RPMI8226 (cell line): ENCODE measurements at places on chromosomes 3 and 15.
A peak's percentile ranks its signal among the peaks of the same experiment; 100 is the strongest.

GRCh38 chr15:85711580-85712192 lies 83.0 kb downstream of the KLHL25 start:
- no peak for DNase-seq

DNA sequence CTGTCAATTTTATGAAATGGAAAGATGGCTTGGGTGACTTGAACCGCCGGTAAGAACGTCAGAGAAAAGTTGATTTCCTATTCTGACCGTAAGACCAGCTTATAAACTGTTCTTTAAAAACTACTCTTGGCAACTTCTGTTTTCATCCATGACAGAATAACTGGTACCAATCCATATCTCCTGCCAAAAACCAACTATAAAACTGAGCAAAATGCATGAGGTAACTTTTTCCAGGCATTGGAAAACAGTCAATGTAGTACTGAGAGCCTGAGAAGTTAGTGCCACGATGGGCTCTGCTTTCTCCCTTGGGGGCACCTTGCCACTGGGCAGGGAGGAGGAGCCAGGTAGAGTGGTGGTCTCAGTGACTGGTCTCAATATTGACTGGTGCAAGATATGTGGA lies 615.2 kb upstream of the TBL1XR1 start:
- no peak for DNase-seq

DNA sequence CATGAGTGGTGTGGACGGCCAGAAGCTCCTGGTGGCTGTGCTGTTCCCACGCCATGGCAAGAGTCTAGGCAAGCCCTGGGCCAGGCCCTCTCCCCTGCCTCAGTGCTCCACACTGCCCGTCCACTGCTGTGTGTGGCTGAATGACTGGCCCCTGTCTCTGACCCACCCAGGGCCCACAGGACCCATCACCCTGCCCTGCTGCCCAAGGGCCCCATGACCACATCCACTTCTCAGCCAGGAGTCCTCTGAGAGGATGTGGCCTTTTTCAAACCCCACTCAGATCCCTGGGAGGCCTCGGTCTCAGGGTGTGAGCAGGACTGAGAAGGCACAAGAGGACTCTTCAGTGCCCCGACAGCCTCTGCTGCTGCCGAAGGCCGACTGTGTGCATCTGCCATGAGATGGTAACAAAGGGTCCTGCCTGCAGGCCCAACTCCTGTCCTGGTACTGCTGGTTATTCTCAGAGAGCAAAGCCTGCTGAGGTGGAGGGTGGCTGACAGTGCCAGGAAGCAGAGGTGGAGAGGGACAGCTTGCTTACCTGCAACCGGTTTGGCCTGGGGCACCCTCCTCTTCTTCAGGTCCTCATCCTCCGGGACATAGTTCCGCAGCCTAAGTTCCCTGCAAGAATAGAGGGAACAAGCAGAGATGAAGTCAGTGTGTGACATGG lies 47.5 kb downstream of the PTH1R start:
- DNase-seq, result no peak

DNA sequence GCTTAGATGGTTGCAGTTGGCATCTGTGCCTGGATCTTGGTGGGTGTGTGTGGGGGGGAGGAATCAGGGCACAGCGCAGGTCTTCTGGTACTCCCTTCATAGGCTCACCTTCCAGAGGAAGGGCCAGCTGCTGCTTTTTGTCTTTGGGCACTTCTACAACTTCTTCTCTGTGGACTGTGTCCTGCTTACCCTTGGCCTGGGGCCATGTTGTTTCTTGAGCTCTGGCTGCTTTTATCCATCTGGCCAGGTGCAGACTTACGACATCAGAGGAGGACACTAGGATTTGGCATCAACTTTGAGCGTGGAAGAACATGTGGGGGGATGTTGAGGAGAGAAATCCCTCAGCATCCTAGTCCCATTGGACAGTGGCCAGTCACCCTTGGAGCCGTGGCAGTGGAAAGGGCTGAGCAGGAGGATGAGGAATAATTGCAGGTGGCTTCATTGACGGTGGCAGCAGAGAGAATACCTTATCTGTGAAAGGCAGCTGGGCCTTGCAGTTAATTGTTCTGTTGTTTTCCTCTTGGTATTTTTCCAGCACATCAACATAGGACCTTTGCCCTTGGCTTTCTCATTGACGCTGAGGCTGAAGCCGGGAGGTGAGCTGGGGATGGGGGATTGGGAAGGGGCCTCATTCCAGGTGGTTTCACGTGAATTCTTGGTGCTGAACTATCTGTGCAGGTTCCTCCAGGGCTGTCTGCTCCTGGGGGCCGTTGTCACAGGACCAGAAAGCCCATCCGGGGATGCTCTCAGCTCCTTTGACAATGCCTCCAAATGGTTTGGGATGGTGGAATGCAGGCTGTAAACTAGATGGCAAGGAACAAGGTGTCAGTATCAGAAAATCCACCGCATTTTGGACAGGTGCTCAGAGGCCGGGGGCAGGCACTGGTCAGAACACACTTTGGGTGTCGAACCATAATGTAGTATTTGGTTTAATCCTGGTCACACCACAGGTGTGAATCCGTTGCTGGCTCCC lies 9.7 kb downstream of the EPHB1 start:
- DNase-seq, result no peak

DNA sequence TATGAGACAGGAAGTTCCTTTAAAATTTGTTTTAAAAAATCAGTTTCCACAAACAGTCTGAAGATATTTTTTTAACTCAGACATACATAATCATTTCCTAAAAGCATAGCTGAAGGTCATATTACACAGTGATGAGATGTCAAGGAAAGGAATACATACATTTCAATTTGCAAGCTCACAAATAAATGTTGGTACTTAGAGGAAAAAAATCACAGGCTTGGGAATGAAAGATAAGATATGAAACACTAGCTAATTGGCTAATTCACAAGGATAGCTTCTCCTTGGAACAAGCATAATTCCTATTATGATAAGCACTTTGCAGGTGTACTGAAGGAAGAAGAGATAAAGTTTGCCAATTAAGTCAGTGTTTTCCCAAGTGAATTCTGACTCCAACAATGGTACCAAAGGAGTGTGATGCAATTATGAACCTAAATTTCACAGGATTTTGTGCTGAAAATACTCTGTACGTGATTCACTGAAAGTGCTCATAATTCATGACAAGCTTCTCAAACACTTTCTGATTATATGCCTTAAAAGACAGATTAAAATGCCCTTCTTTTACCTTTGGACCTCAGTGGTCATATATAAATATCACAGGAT lies 112.4 kb downstream of the FRMD5 start:
- no peak for DNase-seq

- no peak for DNase-seq
These were observed 38.0 kb downstream of the SMAD3 start for GRCh38 chr15:67103432-67103831.

DNA sequence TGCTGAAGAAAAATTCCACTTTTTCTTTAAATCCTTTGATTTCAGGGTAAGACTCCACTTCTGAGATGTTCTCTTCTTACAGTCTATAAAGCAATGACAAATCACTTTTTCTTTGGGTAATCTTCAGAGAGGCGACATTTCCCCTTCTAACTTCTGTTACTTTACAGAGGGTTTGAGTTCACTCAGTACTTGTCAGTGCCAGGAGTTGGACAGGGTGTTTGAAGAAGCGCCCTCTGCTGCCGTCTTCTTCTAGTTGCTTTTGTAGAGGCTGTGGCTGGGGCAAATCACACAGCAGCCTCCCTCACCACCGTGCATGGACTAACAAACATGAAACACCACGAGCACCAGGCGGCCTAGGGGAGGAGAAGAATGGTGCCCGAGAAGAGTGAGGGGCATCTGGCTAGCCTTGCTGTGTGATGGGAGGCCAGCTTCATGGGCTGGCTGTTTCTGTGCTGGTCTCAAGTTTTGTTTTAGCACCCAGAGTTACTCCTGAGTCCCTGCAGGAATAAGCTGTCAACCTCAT lies at the start of gene CD80:
Gene CD80, minus strand, starts transcription at position 174 of the 523 bp plus-strand sequence. CDS start 1,886 bp downstream, outside the sequence.
- peak; percentile 58 for DNase-seq

DNA sequence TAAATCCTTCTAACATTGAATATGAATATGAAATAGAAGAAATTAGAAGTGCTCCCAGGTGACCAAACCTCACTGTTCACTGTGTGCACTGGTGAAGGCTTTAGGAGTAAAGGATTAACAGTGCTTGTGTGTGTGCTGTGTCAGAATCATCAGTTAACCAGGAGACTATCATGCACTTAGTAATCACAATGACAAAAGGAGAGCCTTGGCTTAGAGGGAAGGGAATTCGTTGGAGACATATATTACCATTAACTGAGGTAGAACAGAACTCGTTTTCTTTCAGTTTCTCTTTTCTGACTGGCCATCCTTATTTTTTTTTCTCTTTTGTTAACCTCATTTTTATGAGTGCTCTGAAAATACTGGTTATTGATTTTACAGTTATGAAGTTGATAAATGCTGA lies 213.3 kb upstream of the GBE1 start:
- DNase-seq, result no peak

- no peak for DNase-seq
These were observed 4.1 kb upstream of the TBC1D23 start for GRCh38 chr3:100256731-100257151.

DNA sequence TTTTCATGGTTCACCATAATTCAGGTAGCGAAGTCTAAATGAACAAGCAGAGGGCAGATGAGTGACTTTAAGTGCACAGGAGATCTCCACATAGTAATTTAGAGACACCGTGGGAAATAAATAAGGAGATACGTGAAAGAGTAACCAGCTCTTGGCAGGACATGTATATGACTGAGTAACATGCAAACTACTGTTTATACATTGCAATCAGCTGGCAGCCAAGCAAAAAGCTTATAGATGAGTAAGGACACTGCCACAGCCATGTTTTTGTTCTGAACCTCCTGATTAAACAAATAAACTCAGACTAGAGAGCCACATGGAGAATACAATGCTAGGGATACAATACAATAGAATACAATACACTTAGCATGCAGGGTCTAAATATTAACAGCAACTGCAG lies 252.4 kb downstream of the FHIT start:
- no peak for DNase-seq

- no peak for DNase-seq
These were observed 311.5 kb downstream of the EDEM1 start for GRCh38 chr3:5498981-5499380.

DNA sequence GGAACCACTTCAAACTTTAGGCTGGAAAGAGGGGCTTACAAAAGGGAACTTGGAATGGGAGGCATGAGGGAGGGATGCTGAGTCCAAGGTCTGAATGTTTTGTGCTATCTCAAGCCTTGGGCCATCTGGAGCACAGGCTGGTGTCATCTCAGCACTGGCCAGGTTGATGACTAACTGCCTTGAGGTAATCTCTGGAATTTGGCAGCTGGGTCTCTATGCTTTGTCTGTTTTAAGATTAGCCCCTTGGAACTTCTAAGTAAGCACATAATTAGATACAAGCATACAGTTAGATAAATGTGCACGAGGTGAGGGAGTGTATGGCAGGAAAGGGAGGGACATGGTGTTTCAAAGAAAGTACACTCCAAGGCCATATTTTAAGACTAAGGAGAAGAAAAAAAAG lies 252.4 kb upstream of the CCDC54 start:
- peak; percentile 20 for DNase-seq

- DNase-seq, result no peak
These were observed 3.9 kb upstream of the RNU6-1 start for GRCh38 chr15:67843571-67844387.

GRCh38 chr3:41632700-41633099 lies 329.2 kb downstream of the ULK4 start:
- no peak for DNase-seq

DNA sequence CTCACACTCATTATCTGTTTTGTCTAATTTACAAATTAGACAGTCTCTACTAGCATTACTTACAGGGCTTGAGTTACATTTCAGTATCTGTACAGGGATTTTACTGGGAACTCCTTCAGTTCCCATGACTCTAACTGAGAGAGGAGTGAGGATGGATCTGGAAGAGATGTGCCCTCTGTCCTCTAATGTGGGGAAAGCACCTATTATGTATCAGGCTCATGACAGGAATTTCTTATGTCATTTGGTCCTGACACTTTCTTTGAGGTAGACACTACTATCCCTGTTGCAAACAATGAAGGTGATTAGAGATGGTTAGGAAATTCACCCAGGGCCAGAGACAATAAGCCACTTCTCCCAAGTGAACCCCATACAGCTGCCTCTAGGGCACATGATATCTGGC lies 10.9 kb upstream of the NCKIPSD start:
- DNase-seq, result no peak

GRCh38 chr3:183158551-183159006 lies 4.0 kb downstream of the LAMP3 start:
- no peak for DNase-seq

DNA sequence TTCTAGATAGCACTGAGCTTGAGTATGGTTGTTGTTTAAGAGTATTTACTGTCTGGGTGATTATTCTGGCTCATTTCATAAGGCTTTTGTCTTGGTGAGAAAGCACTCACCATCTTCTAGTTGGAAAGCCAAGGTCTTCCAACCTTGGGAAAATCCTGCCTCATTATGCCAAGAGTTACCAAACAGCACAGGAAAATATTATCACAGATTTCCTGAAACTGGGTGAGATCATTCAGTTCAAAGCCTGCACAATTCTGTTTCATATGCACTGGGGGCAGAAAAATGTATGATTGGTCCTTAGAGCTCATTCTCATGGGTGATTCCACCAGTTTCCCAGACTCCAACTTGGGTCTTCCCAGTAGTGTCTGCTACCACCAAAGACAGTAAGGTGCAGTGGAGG lies 291.8 kb downstream of the RORA start:
- DNase-seq, result no peak

DNA sequence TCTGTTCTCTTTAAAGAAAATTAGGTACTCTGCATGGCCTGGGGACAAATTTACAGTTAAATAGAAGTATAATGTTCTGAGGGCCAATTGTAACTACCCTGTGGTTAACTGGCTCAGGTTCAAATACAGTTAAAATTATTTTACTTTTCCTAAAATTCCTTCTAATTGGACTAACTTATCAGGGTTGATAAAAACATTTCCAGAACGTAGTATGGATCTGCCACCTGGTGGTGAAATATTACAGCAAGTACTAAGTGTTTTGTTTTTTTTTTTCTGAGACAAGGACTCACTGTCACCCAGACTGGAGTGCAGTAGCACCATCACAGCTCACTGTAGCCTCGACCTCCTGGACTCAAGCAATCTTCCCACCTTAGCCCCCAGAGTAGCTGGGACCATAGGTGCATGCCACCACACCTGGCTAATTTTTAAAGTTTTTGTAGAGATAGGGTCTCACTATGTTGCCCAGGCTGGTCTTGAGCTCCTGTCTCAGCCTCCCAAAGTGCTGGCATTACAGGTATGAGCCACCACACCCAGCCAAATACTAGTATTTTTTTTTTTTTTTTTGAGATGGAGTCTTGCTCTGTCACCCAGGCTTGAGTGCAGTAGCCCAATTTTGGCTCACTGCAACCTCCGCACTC lies 29.2 kb downstream of the NEO1 start:
- DNase-seq, result peak; percentile 53

DNA sequence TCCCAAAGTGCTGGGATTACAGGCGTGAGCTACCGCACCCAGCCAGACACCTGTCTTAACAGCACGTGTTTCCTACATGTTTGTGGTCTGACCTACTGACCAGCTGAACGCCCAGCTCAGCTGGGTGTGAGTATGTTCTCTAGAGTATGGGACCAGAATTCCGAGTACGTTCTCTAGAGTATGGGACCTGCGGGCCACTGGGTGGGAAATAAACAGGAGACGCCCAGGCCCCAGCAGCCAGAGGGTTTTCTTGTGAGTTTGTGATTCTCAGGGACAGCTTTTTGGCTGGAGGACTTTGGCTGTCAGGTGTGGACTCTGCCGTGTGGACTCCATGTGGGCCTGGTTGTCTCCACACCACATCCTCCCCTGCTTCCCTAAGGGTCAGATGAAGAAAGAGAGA lies 87.3 kb downstream of the CHRD start:
- no peak for DNase-seq
